ENCODE measurements at places on chromosomes 2 and 18.

GRCh38 chr18:67586101-67586500, 69.6 kb upstream of the DSEL start:
- no peak for DNase-seq

- no peak for DNase-seq
Measured at GRCh38 chr2:59993726-59994125, 559.7 kb downstream of the BCL11A start.

- DNase-seq: no peak
Measured at GRCh38 chr2:64629329-64629781, 24.4 kb downstream of the SERTAD2 start.

- DNase-seq: no peak
Measured at GRCh38 chr2:12727065-12727464, 10.3 kb downstream of the TRIB2 start.

GRCh38 chr2:106869512-106870275, 16.3 kb downstream of the ST6GAL2 start:
- DNase-seq: no peak
